ENCODE measurements at places on chromosomes 3 and 15.

GRCh38 chr3:185968168-185968567 lies 30.4 kb upstream of the TRA2B start:
- DNase-seq = no peak

DNA sequence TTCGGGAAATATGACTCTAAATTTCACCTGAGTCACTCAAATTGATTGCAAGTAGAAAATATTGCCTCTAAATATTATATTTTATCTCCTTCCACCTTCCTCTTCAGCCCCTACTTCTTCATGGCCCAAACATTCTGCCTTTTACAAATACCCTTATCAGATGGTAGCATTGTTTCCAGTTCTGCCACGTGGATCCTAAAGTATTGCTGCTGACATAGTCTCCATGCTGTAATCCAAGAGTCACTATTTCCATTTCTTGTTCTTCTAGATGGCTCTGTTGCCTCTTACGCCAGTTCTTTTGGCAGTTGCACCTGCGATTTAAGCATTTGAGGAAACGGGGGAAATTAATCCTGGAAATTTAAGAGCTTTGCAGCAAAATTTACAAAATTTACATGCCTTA lies 13.6 kb downstream of the LMOD3 start:
- no peak for DNase-seq

DNA sequence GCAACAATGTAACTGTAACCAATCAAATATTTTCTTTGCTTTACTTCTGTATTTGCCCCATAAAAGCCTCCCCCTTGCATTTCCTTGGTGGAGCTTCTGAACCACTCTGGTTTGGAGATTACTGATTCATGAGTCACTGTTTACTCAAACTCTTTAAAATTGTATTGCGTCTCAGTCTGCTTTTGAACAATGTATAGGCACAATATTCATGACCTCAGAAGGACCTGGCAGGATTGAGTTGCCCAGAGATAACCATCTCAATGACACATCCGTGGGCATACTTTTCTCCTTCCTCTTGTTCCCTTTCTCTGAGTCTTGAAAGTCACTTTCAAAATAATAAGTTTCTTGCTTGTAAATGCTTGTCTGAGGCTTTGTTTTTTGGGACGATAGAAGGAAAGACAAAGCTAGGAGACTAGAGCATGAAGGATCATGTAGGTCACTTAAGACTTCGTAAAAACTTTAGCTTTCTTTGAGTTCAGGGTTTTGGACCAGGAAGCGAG lies 57.1 kb upstream of the POU1F1 start:
- DNase-seq = no peak

DNA sequence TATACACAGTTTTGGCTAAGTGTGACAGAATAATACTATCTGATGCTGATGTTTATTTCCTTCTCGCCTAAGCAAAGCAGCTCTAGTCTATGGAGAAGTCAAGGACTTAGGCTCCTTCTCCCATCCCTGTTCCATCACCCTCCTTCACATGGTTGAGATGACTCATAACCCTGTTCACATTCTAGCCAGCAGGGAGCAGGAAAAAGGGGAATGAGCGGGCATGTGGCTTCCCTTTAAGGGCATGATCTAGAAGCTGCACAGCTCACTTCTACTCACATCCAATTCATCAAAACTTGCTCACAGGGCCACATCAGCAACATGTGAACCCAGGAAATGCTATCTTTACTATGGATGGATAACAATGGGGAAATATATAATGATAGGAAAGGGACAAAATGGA lies 40.9 kb downstream of the CBLB start:
- DNase-seq = no peak

DNA sequence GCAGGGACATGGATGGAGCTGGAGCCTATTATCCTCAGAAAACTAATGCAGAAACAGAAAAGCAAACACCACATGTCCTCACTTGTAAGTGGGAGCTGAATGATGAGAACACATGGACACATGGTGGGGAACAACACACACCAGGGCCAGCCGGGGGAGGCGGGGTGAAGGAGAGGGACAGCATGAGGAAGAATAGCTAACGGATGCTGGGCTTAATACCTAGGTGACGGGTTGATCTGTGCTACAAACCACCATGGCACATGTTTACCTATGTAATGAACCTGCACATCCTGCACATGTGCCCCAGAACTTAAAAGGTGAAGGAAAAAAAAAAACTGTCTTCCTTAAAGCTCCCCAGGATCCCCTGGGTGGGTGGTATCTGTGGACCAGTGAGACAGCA lies 87.1 kb downstream of the ADAMTS17 start:
- DNase-seq = no peak

- DNase-seq = no peak
Observed at GRCh38 chr3:147298511-147298982, 107.8 kb downstream of the ZIC4 start.

- no peak for DNase-seq
Observed at GRCh38 chr3:179544981-179545645, 17.6 kb upstream of the ACTL6A start.

DNA sequence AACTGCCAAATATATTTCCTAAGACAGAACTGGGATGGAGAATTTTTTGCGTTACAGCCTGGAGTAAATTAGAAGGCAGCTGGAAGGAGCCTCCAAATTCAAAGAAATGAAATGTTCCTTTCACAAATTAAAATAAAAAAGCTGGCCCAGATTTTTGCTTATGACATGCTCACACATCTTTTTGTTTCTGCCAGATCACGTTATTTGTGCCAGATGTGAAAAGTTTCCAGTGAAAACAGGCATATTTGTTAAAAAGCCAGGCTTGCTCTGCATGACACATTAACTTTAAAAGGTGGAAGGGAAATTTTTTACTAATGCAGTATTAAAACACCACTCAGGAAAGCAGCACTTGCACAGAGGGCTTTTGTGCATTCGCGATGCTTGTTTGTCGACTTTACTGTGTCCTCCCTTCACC lies 23.3 kb upstream of the ACKR4 start:
- no peak for DNase-seq

DNA sequence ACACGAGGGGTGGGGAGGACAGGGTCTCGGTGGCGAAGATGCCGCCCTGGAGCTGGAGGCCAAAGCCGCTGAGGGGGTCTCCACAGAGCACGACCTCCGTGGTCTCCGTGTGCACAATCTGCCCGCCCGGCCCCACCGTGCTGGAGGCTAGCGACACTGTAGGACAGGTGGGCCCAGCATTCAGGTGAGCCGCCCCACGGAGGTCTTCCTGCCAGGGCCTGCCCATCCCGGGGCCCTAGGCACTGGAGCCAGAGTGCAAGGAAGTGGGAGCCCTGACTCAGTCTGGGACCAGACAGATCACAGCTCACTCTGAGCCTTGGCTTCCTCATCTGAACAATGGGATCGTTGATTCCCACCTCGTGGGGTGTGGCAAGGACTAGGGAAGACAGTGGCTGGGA lies 25.8 kb downstream of the GRIP2 start:
- DNase-seq = no peak

DNA sequence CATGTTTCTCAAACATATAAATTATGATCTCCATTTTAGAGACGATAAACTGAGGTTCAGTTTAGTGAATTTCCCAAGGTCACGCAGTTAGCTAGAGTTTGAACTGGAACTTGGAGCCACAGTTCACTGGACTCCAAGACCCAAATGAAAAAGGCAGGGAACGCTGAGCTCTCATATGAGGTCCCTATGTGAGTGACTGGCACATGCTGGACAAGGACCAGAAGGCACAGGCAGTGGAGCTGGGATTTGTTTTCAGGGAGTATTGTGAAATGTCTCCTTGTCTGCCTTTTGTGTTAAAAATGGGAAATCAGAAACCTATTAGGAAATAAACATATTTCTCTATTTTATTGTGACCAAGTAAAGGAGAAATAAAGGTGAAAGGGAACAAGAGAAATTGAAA lies 63.5 kb downstream of the MESD start:
- DNase-seq = no peak

GRCh38 chr15:68578175-68578979 lies 416 bp upstream of the CORO2B start:
- no peak for DNase-seq

DNA sequence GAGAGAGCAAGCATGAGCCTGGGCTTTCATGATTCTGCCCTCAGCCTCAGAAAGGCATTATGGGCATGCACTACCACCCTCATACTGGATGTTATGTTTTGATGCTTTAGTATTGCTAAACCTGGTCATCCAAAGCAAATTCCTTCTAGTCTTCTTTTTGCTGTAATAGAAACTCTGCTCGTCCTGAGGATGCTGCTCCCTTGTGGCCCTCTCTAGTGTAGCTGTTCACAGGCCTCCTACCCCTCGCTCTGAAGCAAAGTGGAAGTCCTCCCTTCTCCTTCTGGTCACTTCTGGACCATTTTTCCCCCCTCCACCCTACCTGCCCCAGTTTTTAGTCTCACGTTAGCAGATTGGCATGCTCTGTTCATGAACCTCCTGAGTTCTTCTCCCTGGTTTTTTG lies 22.9 kb upstream of the CCNL1 start:
- DNase-seq = no peak

DNA sequence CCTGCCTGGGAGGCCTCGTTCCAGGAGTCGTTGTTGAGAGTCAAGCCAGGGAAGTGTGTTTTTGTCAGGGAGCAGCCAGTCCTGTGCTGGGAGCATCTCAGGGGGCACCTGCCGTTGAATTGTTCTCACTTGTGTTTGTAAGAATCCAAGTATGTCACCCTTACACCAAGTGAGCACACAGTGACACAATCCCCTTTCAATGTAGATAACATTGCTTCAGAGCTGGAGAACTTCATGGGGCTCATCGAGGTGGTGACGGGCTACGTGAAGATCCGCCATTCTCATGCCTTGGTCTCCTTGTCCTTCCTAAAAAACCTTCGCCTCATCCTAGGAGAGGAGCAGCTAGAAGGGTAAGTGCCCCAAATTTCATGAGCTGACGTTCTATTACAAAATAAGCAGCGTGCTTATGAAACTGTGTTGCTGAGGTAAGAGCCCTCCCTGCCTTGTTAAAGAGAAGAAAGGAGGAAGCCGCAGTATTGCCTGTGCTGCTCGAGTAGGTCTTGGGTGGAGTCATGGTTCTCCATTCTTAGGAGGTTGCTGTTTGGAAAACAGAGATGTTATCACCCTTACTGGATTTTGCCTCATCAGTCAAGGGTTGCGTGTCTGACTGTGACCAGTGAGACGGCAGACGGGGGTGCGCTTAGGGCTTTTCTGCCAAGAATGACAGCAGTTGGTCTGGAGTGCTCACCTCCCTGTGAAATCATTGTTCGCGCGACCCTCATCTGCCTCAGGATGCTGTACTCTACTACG lies 108.1 kb downstream of the PGPEP1L start:
- DNase-seq = no peak

DNA sequence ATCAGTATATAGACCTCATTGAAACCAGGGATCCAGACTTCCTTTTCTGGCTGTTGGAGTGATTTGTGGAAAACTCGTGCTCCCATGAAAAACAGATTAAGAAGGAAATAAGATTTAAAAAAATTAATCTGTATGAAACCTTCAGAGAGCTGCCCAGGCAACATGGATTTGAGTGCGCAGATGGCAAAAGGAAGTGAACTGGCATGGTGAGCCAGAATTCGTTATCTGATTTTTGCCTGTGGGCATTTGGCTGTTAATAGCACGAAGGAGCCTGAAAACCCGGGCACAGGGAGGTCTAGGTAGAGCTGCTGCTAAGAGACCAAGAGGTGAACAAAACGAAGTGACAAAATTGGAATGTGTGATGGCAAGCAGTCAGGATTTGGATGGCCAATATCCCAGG lies 19.1 kb upstream of the SPINK8 start:
- no peak for DNase-seq

DNA sequence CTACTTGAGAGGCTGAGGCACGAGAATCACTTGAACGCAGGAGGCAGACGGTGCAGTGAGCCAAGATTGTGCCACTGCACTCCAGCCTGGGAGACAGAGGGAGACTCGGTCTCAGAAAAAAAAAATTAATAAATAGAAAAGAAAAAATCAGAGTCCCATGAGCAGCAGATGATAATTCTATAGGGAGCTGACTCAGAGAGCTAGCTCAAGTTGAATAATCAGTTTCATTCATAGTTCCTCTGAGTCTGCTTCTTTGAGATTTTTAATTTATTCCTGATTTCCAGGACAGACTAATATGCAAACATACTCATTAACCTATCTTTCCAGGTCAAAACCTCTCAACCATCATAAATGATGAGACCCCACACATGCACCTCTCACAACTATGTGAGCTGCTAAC lies 55.0 kb upstream of the PTX3 start:
- DNase-seq = no peak

DNA sequence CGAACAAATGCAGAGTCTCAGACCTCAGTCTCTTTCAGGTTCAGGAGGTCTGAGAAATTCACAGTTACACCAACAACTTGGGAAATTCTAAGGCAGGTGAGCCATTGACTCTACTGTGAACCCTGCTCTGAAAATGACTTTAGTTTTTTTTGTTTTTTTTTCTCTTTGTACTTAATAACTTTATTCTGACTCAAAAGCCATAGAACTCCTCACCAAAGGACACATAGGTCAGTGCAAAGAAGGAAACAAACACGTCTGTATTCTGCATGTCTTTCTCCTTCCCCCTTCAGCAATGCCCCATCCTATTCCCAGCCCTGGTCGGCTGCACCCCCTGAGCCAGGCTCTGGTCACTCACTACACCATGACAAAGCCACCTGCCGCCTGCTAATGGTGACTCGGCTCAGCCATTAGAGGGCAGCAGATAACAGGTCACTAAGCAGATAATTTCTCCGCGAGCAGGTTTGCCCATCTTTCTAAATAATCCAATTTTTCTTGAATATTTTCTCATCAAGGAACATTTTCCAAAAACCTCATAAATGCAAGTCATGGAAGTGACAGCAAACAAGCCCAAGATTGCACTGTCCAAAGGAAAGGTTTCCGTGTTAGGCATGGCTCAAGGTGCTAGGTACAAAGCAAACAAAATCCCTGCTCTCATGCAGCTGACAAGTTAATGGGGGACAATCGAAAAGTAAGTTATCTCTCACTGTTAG lies 37.7 kb downstream of the TM4SF4 start:
- DNase-seq = no peak

GRCh38 chr3:4496087-4496452 lies 2.9 kb downstream of the ITPR1 start:
- no peak for DNase-seq

DNA sequence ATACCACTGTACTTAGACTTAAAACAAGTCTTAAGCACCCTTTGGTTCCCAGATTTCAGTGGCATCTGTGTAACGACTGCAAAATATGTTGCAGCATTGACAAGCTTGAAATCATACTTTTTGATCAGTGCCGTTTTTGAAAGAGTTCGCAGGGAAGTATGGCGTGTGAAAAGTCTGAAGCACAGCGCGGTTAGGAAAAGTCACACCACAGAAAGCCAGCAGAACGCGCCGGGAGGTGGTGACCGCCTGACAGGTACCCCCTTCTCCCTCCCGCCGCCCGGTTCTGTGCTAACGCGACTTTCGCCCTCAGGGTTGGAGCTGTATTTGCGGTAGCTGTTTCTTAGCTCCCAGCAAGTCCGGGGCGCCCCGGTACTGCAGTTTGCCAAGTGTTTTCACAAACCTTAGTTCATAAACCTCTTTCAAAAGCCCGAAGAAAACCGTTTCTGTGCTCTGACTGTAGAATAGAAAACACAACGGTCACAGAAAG lies 481 bp upstream of the CRYBG3 start:
- DNase-seq = no peak

Measured in bone marrow (tissue), 2 donors.